CD8-positive, alpha-beta T cell (primary cell): ENCODE measurements at places on chromosomes 4 and X.

- no peak for DNase-seq
Observed at GRCh38 chrX:111168314-111168713, 72.3 kb downstream of the PAK3 start.

- no peak for DNase-seq
Observed at GRCh38 chr4:165464376-165464775, 85.6 kb downstream of the CPE start.

DNA sequence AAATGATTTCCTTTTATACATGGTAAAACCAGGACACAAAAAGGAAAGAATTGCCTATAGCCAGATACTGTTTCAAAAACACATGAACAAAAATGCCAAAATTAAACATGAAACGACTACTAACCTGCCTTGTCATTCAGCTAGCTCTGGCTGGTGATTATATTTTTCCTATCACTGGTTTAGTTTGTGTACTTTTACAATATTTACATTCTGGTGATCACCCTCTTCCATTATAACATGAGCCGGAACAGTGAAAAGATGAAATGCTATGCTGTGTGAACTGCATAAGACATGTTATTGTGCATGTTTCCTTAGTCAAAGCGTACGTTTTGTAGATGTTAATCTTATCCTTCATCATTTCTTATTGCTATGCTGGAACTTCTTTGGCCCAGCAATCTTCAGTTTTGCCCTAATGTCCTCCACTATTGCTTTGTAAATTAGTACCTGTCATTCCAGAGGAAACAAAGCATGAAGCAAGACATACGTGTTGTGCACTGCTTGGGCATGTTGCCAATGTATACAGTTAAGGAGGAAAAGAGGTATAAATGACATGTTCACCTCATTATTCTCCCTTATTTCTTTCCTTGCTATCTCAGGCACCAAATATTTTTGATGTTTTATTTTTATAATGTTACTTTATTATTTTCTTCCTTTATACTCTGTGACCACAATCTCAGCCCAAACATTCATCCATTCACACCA lies 386.3 kb downstream of the ARHGAP24 start:
- no peak for DNase-seq

GRCh38 chrX:40168480-40169011 lies 70.8 kb upstream of the BCOR start:
- no peak for DNase-seq

GRCh38 chr4:123585111-123585510 lies 188.5 kb downstream of the SPRY1 start:
- no peak for DNase-seq

GRCh38 chr4:187141101-187141500 lies 417.4 kb upstream of the FAT1 start:
- DNase-seq: no peak

GRCh38 chrX:63250253-63250868 lies 100.8 kb downstream of the SPIN4 start:
- DNase-seq: no peak

GRCh38 chr4:176448761-176449160 lies 129.0 kb downstream of the SPCS3 start:
- DNase-seq: no peak

- DNase-seq: no peak
Observed at GRCh38 chr4:175469514-175469913, 342.6 kb downstream of the GPM6A start.

DNA sequence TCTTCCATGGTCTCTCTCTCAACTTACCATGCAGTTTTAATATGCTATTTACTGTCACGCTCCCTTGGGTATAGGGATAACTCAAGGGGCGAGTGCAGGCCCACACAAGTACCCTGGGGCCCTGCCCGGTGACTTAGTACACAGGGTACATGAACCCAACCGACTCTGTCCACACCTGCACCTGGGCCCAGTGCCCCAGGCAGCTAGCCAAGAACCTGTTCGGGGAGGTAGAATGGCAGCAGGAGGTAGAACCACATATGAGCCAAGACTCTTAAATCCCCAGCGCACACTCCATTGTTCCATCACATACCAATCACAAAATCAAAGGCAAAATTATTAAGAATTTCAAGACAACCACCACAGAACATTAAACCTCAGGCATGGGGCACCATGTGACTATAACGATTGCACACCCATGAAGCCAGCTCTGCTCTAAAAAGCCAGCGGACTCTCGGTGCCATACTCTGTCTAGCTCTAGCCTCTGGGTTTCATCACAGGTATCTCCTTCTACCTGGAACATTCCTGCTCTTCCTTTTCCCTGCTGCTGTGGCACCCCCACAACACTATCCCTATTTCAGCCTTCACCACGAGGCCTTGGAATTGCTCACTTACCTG lies 14.6 kb downstream of the PHF8 start:
- DNase-seq: no peak

DNA sequence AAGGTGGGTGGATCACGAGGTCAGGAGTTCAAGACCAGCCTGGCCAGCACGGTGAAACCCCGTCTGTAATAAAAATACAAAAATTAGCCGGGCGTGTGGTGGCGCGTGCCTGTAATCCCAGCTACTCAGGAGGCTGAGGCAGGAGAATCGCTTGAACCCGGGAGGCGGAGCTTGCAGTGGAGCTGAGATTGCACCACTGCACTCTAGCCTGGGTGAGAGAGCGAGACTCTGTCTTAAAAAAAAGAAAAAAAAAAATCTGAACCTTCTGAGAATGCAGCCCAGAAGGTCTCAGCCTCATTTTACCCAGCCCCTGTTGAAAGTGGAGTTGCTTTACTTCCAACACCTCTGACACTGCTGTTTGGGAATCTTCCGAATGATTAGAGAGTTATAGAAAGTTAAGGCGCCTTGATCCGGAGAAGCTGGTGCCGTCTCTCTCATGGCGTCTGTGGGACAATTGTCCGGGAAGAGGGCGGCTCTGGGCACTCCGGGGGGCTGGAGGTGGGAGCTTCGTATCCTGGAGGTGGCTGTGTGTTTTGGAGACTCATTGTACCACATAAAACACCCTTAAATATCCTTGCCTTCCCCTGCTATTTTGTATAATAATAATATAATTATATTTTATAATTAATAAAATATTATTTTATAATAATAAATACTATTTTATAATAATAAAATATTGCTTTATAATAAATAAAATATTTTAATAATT lies 92.7 kb upstream of the PPP2R3B start:
- no peak for DNase-seq

DNA sequence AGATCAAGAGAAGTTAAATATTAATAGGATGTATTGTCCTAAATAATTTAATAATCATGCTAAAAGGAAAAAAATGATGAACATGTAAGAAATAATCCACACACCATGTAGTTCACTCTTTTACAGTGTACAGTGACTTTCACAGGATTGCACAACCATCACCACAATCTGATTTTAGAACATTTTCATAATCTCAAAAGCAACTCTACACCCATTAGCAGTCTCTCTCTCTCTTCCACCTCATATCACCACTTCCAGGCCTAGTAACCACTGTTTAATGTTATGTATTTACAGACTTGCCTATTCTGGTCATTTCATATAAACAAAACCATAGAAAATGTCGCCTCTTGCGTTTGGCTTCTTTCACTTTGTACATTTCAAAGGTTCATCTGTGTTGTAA lies 153.4 kb downstream of the FSTL5 start:
- DNase-seq: no peak
